Fibroblast of skin of left quadriceps (primary cell): ENCODE measurements at places on chromosomes 12 and 14.
A peak's percentile ranks its signal among the peaks of the same experiment; 100 is the strongest.

DNA sequence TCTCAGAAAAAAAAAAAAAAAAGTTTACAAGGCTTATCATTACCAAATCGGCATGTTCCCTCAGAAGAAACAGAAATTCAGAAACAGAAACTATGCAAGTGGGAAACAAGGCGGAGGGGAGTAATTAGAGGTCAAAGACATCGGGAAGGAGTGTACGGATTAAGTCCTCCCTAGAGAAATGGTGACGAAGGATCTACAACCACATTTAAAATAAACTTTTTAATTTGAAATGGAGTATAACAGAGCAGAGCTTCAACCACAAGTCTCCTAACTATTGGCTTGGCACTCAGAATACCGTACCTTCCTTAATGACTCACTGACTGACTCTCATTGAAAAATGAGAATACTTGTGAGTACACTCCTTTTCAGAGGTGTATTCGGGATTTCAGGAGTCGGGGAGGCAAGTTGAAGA is 908 bp downstream of the ENTPD5 start:
- DNase-seq, result peak; percentile 49

GRCh38 chr12:19288603-19289244 is 150.6 kb upstream of the AEBP2 start:
- DNase-seq, result no peak

DNA sequence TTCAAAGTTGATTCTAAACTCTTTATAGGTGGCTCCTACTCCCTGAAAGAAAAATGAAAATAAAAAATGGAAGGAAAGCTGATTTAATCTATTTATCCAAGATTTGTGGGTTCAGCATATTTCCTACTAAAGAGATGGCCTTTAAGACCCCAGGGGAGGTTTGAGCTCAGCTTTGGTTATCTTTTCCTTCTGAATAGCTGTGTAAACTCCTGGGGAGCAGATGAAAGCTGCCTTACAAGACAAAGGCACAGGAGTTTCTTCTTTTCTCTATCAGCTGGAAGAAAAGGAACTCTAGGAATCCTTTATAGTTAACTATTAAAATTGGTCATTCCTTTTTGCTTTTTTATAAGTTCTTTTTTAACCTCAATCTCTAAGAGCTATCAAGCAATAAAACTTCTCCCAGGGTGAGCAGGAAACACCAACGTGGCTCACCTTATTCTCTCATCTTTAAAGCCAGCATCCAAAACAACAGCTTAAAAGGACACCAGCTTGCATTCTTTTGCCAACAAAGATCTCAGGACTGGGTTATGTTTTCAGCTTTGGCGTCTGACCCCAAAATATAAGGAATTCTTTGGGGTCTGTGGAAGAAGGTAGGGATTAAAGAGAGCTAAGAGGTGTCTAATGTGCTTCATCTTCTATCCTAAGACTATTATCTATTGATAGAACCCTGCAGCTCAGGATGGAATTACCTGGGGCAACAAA is 371.7 kb upstream of the KITLG start:
- DNase-seq, result no peak

- DNase-seq, result peak; percentile 41
These were observed 46.8 kb upstream of the DLK1 start for GRCh38 chr14:100679707-100680438.

DNA sequence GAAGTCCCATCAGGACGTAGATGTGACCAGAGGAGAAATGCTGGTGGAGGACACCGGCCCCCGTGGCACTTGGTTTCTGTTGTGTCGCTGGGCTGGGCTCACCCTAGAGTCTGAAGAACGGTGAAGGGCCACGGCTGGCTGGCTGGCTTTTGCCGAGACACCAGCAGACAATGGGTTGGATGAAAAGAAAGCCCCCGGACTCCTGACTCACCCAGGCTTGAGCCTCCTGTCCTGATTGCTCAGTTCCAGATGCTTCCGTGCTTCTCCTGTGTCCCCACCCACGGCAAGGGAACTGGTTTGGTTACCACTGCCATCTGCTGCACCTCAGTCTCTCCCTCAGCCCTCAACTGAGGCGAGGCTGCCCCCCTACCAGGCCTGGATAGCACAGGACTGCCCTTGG is 10.4 kb upstream of the ENDOU start:
- no peak for DNase-seq

- DNase-seq, result no peak
These were observed 175.8 kb upstream of the BCL2L14 start for GRCh38 chr12:11894890-11895289.
